ENCODE measurements at places on chromosomes 5 and 9. TPM values are rescaled to one million over a fixed set of nuclear protein-coding genes. Genes with fewer than 3 reads are reported as not detected.

DNA sequence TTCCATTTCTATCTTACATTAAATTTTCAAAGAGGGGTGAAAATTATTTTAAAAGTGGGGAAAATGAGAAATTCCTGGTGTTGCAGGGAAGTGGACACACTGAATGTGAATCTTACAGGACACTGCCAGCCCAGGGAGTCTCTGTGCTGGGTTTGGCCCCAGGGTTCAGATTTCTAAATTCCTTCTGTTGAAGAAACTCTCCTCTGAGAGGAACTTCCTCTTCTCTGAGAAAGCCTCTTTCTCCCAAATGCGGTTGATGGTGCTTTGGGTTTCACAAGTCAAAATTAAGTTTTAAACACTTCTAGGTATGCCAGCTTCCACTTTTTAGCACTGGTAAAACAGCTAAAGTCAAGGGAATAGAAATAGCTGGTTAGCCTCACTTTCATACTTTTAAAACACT lies 317.9 kb upstream of the ITGA1 start:
- DNase-seq, result no peak

Gene CEL
- total RNA-seq, result 0.53 TPM

DNA sequence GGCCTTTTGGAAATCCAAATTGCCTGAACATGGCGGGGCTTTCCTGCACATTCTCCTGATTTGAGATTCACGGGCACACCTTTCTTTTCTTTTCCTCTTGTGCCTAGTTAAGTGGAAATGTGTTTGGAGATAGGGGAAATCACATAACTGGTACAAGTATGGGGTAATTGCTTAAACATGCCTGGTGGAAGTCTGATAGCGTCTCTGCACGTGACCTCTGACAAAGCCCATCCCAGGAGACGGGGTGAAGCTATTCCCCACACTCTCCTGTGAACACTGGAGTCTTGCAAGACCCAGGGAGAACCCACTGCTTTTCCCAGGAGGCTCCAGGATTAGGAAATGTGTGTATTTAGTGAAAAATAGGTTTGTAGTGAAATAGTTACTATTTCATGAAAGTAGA lies 2.9 kb upstream of the REEP2 start:
- DNase-seq, result no peak

GRCh38 chr9:133996531-133997520 lies 4.7 kb upstream of the VAV2 start:
- no peak for DNase-seq

Gene FGD3
- not detected for total RNA-seq

- no peak for DNase-seq
Observed at GRCh38 chr5:126139086-126139485, 284.1 kb upstream of the GRAMD2B start.

- DNase-seq, result peak; percentile 52
Observed at GRCh38 chr9:108271646-108272348, 584.0 kb downstream of the ACTL7B start.

Gene SMIM15
- 67.1 TPM for total RNA-seq

Gene CFAP90
- not detected for total RNA-seq
